ENCODE measurements at places on chromosomes 7 and 10.

DNA sequence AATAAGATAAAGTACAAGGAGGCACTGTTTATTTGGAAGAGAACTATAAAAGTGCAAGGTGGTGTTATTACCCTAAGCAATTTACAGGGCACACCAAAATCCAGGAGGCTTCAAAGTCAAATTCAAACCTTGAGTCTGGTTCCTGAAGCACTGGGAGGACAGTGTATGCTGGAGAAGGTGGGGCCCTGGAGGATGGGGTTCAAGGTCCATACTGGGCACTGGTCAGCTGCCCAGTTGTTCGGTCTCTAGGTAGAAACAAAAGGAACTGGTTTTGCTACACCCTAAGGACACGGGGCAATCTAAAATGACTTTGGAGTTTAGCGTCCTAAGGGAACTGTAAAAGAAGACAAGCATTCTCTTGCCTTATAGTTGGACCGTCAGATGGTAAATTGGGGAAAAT is 78.4 kb upstream of the ELMO1 start:
- no peak for DNase-seq

DNA sequence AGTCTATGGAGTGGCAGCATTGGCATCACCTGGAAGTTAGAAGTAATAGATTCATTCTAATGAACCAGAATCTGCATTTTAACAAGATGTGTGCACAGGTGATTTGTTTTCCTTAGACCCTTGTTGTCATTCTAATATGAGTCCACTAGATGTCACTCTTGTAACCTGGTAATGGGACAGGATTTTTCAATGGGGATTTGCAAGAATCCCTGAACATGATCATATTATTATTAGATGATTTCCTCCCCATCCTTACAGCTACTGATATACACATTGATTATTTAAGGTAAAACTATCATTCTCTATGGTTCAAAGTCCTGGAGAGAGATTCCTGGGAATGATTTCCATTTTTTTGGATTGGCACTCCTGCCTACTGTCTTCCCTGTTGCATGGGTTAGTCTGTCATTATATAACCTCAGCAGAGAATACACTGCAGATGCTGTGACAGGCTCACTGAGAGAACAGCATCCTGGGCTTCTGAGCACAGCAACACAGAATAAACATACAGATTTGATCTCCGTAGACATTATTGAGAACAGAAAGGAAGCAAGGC is 194.9 kb downstream of the SUGCT start:
- peak; percentile 75 for DNase-seq

DNA sequence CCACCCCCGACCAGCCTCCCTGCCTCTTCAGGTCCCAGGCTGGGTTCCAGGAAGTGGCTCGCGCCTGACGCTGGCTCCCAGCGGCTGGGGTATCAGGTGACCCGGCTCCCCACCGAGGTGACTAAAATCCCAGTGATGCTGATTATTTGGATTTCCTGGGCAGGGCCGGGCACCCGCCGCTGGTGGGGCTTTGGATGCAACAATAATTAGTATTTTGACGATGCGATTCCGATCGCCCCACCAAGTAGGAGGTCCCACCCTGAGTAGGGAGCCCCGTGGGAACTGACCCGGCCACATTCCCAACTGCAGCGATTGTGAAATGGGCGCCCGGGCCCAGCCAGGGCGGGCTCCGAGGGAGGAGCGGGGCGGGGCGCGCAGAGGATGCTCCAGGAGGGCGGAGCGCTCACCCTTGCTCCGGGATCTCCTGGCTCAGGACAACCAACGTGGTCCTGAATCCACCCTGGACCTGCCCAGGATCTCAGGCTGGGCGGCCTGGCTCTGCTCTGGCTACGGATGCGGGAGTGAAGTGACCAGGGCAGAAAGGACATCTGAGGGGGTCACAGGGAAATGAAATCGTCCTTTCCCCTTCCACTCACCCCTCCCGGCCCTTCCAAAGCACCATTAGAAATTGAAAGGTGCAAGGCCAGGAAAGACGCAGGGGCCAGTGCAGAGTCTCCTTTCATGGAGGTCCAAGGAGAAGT is 32.6 kb downstream of the DUSP5 start:
- peak; percentile 61 for DNase-seq

- no peak for DNase-seq
Measured at GRCh38 chr10:101223274-101224059, 5.8 kb downstream of the LBX1 start.

GRCh38 chr7:151641587-151641986 is 121.9 kb upstream of the RHEB start:
- DNase-seq: no peak

GRCh38 chr10:8331387-8331786 is 276.9 kb downstream of the GATA3 start:
- DNase-seq: no peak

- no peak for DNase-seq
Measured at GRCh38 chr10:10526846-10527245, 490.8 kb upstream of the CELF2 start.

DNA sequence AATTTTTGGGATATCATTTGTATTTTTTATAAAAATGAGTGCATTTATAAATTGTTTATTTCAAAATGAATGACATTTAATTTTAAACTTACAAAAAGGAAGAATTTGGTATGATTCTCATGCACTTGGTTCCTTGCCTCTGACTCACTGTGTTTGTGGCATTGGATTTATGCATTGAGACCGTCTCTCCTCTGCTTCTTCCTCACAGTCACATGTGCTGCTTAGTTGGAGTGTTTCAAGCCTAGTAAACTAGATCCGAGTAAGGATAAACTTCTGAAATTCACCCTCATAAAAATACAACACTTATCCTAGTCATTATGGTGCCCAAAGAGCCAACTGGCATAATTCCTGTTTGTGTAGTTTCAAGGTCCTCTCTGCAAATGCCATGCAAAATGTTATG is 19.1 kb upstream of the FZD8 start:
- no peak for DNase-seq

DNA sequence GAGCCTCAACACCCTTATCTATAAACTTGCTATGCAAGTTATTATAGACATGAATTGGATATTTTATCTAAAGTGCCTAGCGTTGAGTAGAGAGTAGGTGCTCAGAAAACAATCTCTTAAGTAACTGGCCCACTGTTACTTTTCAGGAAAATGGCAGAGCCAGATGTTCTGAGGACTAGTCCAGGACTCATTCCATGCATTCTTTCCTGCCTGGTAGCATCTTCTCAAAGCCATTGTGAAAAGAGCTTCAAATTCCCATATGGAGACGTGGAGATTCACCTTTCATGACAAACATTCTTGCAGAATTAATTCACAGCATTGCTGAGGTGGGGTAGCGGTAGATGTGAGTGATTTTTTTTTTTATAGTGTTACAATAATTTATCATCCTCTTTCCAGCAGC is 35.9 kb upstream of the ITPRID1 start:
- no peak for DNase-seq

GRCh38 chr10:22253580-22253882 is 35.7 kb upstream of the EBLN1 start:
- DNase-seq: no peak

DNA sequence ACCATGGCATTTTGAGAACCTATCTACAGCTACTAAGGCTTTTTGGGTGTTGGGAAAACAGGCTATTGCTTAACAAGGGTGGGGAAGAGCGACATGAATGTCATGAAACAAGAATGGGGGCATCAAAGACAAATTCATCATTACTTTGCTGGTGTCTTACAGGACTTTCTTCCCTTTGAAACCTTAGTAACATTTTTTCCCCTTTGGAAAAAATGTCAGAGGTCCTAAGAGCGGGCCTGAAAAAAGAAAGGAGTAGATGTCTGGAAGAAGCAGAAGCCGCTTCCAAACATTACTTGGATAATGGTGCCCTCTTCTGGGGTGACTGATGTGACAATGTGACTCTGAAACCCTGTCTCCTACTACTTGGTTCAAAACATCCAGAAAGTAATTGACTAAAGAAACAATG is 3.8 kb upstream of the DDX50 start:
- DNase-seq: peak; percentile 86

DNA sequence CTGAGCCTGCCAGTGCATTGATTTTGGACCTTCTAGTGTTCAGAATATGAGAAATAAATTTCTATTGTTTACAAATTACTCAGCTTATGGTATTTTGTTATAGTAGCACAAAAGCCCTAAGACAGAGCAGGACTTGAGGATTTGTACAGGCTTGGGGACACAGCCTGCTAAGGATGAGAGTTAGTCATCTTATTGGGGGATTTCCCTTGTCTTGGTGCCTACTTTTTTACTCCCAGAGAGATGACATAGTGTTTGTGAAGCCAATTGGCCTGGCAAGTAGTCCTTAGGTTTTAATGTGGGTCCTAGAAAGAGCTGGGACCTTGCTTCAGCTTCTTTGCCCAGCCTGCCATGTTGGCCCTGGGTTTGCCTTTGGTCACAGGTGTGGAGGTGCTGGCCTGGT is 364.0 kb downstream of the REEP3 start:
- no peak for DNase-seq

DNA sequence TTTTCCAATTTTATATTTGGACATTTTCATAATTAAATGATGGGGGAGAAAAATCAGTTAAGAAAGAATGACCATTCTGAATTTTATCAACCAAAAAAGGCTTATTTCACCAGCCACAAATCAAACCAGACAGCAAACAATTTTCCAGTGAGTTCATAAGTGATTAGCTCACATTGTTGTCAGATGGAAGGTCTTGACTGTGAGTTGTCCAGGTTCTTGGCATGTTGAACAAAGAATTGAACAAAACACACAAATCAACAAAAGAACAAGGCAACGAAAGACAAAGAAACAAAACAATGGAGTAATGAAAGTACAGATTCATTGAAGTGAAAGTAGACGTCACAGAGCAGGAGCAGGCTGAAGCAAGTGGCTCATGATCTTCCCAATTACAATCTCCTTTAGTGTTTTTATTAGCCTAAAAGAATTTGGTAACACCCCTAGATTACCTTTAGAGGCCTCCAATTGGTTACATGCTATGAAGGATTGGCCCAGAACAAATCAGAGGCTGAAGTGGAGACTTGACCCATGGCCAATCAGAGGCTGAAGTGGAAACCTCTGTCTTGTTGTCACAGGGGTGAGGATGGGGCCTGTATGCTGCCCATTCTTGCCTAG is 248.7 kb downstream of the NEBL start:
- no peak for DNase-seq

DNA sequence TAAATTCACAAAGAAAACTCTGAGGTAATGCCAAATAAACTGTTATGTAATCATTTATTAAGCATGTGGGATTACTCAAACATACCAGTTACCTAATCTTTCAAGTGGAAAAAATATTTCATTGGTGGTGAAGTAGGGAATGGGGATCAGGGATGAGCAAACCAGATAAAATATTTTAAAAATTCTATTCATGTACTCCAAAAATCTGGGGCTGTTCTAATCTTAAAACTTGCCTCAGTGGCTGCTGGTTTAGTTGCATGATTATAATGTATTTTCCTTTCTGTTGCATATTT is 19.5 kb downstream of the LMOD2 start:
- DNase-seq: no peak

GRCh38 chr10:11208908-11209829 is 191.5 kb downstream of the CELF2 start:
- no peak for DNase-seq

DNA sequence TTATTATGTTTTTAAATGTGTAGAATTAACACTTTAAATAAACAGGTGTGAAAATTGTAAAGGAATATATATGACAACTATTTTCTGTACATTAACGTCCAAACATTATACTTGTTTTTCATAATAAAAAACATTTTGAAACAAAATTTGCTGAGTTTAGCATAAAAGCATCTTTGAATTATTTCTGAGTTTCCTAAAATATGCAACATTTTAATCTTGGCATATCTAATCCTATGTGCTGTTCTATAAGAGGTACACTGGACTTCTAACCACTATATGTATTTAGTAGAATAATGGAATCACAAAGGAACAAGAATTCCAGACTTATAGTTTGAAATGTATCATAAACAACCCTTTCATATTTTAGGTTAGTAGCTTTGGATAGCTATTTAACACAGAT is 16.6 kb downstream of the AKAP9 start:
- DNase-seq: no peak

- DNase-seq: no peak
Measured at GRCh38 chr10:97200616-97201015, 14.9 kb upstream of the SLIT1 start.

GRCh38 chr10:123567984-123568739 is 98.0 kb upstream of the GPR26 start:
- no peak for DNase-seq

DNA sequence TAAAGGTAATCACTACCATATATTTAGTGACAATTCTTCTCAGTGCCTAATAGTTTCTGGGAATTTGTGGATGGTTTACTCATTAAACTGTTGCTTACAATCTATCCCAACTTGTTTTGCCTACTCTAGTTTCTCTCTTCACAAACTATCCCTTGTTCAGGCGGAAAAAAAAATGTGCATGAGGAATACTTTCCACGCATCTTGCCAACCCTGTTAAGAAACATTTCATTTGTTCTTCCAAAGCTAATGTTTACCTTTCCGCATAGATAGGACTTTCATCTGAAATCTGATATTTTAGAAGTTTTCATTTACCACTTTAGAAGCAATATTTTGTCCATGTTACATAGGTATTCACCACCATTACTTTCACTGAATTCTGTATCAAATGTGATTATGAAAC is 191.9 kb downstream of the MDFIC start:
- DNase-seq: no peak

DNA sequence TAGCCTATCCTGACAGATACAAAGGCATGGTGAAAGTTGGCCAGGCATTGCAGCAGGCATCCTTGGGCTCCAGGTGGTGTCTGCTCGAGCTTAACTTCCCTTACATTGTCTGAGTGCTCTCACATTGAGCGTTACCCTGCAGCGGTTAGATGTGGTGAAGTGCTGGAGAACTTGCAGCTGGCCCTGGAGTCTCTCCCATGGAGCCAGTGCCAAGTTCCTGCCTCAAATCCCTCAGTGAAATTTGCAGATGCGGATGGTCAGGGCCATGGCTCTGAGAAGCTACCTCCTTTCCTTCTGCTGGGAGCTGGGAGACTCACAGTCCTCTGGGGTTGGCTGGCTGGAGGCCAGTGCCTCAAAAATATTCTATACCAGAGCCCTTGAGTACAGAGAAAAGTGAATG is 3.3 kb upstream of the ZNF746 start:
- peak; percentile 70 for DNase-seq

GRCh38 chr7:139571190-139571589 is 47.7 kb downstream of the CLEC2L start:
- no peak for DNase-seq
